Posterior cingulate gyrus (tissue), 11 donors: ENCODE measurements at places on chromosomes 5 and 9.

DNA sequence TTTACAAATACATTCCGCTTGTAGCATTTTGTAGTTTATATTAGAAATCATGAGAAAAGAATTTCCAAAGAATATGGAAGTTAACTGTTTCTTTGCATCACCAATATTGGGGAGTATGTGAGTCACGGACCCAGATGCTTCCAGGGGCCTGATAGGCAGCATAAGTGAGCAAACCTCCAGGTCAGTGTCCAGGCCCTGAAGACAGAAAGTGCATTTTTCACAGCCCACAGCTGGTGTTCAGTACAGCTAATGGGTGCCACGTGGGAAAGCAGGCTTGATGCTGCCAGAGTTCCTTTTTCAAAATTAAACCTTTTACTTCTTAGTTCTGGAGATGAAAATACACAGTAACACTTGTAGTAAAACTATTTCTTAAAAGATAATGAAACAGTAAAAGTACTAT lies 454.4 kb upstream of the ACTBL2 start:
- DNase-seq: no peak

GRCh38 chr9:19640014-19640413 lies 148.8 kb downstream of the SLC24A2 start:
- no peak for DNase-seq

GRCh38 chr5:180284149-180284548 lies 7.7 kb downstream of the MAPK9 start:
- DNase-seq: peak; percentile 95

GRCh38 chr9:109101202-109101595 lies 18.5 kb downstream of the TMEM245 start:
- no peak for DNase-seq

- no peak for DNase-seq
Measured at GRCh38 chr9:109424618-109425017, 73.5 kb downstream of the PTPN3 start.

DNA sequence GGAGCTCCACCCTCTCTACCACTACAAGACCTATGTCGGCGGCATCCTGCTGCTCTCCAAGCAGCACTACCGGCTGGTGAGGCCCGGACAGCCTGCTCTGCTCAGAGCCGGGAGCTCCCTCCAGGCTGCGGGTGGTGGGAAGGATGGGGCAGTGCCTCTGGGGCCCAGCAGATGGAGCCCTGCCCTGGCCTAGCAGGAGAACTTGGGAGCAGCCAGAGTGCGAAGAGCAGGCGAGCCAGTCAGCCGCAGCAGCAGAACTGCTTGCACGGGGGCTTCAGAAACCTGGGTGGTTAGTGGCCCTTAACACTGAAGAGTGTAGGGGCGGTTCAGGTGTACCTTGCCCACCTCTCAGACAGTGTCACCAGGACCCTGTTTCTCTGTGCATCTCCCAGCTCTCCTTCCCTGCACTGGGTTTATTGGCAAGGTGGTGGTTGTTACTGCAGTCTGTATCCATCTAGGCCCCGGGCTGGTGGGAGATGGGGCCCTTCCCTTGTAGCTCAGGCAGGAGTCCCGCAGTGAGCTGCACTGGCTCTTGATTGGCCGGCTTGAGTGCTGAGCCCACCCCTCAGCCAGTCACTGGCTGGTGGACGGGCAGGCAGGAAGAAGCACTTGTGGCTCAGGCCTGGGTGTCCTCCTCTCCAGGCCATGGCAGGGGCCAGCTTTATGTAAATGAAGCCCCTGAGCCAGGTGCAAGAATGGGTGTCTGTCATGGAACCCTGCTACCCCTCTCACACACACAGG lies 7.7 kb downstream of the B4GALT7 start:
- DNase-seq: peak; percentile 98

DNA sequence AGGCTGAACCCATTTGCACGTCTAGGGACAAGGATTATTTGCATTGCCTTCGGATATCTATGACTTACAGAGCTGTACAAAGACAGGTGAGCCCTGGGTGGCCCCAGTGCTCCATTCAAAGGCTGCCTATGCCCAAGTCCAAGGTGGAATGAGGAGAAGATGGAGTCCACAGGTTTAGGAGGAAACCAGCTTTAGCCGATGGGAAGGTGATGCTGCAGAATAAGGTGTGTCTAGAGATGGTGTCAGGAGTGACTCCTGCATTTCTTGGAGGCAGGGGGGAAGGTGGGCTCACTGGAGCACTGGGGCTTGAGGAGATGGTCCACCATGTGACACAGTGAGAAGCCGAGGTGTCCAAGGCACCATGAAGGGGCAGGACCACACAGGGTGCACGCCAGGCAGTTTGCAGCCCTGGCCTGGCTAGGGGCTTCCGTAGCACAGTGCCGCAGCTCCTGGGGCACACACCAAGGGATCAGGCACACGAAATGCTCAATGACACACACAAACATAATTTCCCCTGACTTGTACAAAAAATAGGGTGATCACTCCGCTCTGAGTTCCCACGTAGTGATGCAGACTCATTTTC lies 32.1 kb downstream of the SEMA4D start:
- DNase-seq: peak; percentile 6

DNA sequence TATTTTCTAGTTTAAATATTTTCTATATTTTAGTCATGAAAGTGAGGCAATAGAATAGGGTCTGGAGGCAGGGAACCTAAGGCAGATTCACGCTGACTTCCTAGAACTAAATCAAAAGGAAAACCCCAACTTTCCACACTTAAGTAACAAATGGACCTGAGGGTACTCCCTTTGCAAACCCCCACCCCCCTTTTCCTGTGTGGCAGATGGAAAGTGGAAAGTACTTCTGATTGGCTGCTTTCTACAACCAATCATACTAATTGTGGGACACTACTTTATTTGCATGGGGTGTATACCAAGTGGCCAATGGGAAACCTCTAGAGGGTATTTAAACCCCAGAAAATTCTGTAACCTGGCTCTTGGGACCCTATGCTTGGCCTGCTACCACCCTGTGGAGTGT lies 4.8 kb upstream of the CENPH start:
- DNase-seq: no peak

- no peak for DNase-seq
Measured at GRCh38 chr9:71001780-71002386, 119.5 kb downstream of the TRPM3 start.

DNA sequence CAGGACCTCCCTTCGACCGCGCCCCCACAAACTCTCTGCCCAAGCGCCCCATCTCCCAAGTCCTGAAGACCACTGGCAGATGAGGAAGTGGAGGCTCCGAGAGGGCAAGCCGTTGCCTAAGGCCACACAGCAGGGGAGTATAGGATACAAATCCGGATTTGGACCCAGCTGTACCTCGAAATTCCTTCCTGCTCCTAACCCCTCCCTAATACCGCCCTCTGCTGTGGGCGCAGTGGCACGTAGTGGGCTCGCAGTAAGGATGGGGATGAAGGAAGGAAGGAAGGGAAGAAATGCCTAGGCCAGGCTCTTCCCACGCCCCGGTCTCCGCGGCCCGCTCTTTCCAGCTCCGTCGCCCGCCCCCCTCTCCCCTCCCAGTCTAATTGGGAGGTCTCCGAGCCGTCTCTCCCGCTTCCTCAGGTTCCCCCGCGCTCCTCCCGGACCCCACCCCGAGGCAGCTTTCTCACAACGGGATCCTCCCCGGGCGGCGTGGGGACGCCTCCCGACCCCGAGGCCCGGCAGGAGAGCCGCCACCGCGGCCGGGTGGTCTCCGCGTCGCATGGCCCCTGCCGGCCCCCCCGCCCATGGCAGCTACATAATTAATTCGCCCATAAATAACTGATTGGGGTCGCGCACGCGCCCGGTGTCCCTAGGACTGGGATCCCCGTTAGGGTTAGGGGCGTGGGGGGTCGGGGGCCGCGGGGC lies 138.9 kb downstream of the C9orf50 start:
- DNase-seq: no peak

- DNase-seq: no peak
Measured at GRCh38 chr5:153816870-153817269, 221.8 kb downstream of the FAM114A2 start.

DNA sequence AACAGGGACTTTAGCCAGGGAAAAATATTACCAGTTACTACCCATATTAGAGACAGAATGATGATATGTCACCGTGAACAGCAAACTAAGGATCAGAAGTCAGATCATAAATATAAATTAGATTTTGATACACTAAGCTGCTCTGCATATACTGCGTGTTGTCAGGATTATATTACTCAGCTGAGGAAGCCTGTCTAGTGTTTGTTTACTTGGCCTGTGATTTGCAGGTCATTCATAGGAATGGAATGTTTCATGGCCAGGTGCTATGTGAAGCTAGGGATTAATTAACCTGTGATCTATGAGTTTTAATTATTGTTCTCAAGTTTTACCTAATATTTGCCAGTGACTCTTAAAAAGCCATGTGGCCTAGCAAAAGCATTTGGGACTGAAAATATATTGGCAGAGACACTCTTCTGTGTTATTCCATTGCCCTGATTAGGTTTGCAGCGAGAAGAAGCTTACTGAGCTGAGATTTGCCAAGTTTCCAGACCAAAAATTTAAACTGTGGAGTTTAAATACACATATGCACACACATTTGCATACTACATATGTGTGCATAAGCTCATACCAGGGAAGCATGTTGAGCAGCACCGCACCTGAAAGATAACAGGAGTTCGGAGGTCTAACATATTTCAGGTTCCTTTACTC lies 496.3 kb upstream of the GRIA1 start:
- no peak for DNase-seq

- no peak for DNase-seq
Measured at GRCh38 chr5:59390074-59390659, 503.4 kb downstream of the PDE4D start.

GRCh38 chr5:60883229-60883628 lies 39.2 kb upstream of the ELOVL7 start:
- no peak for DNase-seq

GRCh38 chr5:72605632-72606031 lies 98.4 kb upstream of the ZNF366 start:
- DNase-seq: no peak

DNA sequence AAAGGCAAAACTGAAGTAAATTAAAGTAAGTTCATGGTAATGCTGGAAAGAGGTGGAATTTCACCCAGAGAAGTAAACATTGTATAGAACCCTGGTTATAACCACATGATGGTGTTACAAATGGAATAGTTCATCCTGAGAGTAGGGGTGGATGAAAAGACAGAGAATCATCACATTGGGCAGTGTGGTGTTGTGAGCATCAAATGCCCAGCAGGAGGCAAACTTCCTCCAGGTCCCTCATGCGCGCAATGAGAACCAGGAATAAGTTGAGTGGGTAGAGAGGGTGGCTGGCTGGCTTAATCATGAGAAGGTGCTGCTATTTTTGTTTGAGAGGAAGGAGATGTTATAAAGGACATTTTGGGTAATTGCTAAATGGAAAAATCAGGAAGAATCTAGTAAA lies 163.3 kb upstream of the HMHB1 start:
- no peak for DNase-seq

GRCh38 chr9:113620377-113621161 lies 157.0 kb downstream of the RGS3 start:
- DNase-seq: no peak

DNA sequence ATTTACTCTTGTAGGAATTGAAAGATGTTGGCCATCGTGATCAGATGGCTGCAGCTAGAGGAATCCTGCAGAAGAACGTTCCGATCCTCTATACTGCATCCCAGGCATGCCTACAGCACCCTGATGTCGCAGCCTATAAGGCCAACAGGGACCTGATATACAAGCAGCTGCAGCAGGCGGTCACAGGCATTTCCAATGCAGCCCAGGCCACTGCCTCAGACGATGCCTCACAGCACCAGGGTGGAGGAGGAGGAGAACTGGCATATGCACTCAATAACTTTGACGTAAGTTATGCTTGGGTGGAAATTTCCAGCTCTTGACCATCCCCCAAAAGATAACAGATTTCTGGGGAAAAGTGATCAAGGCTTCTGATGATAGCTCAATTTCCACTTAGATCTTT lies 50.6 kb downstream of the LRRTM2 start:
- no peak for DNase-seq

DNA sequence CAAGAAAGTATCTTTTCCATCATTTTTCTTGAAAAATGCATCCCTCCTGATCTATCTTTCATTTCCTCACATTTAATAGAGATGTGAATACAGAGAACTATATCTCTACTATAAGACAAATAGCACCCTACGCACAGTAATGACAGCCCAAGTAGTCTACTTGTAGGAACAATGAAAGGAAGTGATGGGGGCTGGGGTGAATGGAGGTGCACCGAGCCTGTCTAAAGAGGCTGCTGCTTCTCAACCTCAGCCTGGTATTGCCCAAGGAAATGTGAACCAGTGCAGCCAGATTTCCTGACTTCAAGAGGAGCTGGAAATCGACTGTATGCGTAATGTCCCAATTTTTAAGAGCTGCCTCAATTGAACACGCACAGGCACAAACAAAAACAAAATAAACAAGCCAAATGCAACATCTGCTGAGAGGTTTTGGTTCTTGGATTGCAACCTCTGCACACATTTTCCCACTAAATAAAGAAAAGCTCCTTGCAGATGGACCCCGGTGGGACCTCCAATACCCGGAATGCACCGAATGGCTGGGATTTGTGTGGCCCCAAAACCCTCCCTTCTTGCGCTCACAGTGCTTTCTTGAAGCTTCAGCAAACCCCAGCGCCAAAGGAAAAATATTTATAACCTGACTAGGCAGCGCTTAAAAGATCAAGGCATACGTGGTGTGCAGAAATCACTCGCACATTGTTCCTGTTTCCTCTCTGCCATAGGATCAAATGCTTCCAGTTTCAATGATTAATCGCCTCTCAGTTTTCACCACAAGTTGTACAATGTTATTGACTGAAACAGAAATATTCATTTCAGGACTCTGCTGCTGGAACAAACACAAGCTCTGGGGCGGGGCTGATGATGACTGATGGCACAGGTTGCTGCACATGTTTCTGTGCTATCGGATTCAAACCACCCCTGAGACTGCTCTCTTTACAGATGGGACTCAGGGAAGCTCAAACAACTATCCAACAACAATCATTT lies 68.3 kb downstream of the KCNIP1 start:
- DNase-seq: no peak

DNA sequence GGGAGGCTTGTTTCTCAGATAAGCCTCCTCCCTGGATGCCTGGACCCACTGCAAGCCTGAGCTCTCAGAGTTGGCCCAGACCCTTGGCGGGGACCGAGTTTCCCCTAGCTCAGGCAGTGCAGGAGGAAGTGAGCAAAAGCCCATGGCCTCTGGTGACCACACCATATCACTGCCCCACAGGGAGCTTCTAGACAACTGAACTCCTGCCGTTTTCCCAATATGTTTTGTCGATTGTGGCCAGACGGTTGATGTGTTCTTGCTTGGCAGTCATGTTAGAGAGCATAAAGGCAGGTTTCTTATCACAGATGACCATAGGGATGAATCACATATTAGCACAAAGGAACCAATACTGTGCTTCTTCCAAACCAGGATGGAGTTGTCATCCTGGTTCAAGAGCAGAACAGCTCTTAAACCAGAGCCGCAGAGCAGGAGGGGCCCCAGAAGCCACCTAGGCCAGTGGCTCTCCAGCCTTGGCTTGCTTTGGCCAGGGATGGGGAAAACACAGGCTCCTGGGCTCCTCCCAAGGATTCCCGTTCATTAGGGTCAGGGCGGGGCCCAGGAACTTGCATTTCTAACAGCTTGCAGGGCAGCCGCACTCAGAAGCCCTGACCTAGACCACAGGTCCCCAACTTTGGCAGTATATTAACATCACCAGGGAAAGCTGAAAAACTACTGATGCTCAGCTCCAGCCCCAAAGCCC lies 113.1 kb upstream of the TBC1D2 start:
- no peak for DNase-seq
